ENCODE measurements at places on chromosomes 6 and 20. TPM values are rescaled to one million over a fixed set of nuclear protein-coding genes. Genes with fewer than 3 reads are reported as not detected.

Gene TCP11
- 0.09 TPM for polyA plus RNA-seq

Gene MOCS1
- polyA plus RNA-seq: 14.6 TPM

Gene FAM217A
- 0.69 TPM for polyA plus RNA-seq

- DNase-seq: no peak
Observed at GRCh38 chr6:132122871-132123270, 171.7 kb upstream of the CCN2 start.

- DNase-seq: peak; percentile 83
Observed at GRCh38 chr6:125301435-125302391, at the start of gene HDDC2. Gene HDDC2 (minus strand): TSS chr6:125301967. CDS start chr6:125301932, 35 bp downstream.

Gene FNDC11
- 0.34 TPM for polyA plus RNA-seq

Gene SLC17A2
- polyA plus RNA-seq: 0.01 TPM

GRCh38 chr6:111618407-111618806, 12.7 kb upstream of the TRAF3IP2 start:
- no peak for DNase-seq

Gene CRYBG1
- 26.5 TPM for polyA plus RNA-seq

Gene HCK
- polyA plus RNA-seq: 10.8 TPM

Gene LKAAEAR1
- 0.19 TPM for polyA plus RNA-seq

Gene GGT7
- 7.9 TPM for polyA plus RNA-seq

Gene C6orf15
- not detected for polyA plus RNA-seq

Gene RIMS4
- polyA plus RNA-seq: 4.1 TPM

DNA sequence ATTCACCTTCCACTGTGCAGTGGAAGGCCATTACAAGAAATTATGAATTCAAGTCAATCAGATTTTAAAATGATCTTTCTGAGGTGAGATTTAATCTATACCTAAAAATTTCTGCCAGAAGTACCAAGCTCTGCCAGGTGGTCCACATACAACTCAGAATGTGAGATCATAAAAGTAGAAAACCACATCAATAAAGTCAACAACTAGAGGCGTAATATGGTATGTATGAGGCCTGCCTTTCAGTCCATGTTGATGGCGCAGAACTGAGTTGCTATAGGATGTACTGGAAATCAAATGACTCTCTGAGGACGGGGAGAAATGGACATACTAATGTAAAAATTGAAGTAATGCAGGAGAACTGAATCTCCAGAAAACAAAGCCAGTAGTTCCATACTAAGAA, 163.8 kb upstream of the FBXL4 start:
- no peak for DNase-seq

DNA sequence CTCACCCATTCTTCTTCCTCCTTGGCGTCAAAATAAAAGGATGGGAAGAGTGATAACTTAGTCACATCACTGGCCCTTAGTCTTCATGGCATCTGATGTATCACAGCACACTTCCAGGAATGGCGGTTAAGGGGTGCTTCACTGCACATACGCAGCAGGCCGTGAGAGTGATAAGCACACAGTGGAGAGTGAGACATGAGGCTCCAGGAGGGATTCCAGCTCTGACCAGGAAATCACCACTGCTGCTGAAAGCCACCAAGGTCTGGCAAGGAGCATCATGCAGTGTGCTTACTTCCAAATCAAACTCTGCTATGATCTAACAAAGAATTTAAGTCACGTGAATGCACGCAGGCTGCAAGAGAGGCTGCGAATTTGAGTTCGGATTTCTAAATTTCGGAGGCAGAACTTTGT, 62.4 kb downstream of the ARID1B start:
- DNase-seq: no peak

GRCh38 chr20:49979030-49979832, 3.5 kb upstream of the SNAI1 start:
- DNase-seq: peak; percentile 67

Gene CDH4
- polyA plus RNA-seq: 1.7 TPM

- no peak for DNase-seq
Observed at GRCh38 chr6:113208726-113209125, 648.4 kb upstream of the MARCKS start.

- DNase-seq: no peak
Observed at GRCh38 chr6:5211492-5211891, 49.3 kb downstream of the LYRM4 start.

DNA sequence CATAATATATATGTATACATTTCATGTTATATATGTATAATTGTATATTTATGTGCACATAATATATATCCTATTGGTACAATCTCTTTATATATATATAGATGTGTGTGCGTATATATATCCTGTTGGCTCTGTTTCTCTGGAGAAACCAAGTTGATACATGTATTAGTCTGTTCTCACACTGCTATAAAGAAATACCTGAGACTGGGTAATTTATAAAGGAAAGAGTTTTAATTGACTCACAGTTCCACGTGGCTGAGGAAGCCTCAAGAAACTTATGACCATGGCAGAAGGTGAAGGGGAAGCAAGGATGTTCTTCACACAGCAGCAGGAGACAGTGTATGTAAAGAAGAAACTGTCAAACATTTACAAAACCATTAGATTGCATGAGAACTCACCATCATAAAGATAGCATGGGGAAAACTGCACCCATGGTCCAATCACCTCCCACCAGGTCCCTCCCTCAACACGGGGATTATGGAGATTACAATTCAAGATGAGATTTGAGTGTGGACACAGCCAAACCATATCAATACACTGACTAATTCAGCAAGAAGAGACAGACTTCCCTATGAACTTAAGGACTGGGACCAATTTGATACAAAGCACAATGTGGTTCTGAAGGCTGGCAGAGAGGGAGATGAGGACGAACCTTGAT, 14.0 kb downstream of the CST3 start:
- DNase-seq: peak; percentile 75

GRCh38 chr6:3200682-3201081, 26.8 kb downstream of the TUBB2B start:
- DNase-seq: no peak

DNA sequence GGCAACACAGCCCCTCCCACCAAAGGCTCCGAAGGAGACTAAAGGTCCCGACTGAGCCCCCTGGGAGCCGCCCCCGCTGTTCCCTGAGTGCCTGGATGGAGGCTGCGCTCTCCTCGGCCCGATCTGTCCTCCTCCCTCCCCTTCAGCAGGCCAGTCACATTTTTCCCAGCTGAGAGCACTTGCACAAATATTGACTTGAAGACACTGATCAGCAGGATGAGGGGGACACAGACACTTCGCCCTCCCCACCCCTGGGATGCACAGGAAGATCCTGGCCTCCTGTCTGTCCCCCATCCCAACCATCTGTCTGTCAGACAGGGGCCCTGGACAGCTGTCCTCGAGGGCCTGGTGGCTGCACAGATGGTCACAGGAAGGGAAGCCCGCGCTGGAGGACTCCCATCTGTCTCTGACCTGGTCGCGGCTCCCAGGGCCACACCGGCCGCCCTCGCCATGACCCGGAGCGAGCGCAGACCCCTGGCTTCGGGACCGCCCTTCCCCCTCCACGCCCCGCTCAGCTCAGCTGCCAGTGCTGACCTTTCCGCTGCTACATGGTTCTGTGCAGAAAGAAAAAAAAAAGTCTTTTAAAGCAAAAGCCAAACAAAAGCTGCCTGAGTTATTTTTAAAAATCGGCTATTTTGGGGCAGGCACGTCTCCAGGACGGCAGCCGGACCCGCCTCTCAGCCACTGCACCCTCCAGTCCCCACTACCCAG, 11.1 kb downstream of the LAMA5 start:
- DNase-seq: no peak

DNA sequence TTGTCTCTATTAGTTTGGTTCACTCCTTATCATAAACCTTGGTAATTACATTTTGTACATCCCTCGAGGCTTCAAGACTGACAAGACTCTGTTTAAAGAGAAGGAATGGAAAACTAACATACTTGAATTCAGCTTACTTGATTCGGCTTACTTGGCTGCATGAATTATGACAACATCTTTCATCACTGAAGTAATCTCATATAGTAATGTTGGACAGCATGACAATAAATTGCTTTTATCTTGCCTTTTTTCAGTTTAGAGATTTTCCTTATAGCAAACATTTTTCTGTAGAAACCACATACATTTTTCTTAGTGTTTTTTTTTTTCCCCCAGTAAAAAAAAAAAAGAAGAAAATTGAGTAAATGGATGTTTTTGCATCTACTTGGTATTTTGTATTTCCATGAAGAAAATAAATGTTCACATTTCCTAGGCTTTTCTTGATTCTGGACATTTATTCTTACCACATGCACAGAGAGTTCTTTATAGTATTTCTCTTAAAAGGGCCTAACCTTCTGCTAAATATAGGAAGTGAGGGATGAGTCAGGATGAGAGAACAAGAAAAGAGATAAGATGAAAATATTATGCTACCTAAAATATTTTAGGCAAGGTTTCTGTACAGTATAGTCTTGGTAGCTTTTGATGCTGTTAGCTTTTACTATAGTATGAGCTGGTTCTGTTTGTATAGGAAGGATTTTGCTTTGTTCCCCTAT, 101.0 kb upstream of the HDGFL1 start:
- no peak for DNase-seq

- no peak for DNase-seq
Observed at GRCh38 chr6:110538416-110539160, 62.2 kb upstream of the SLC22A16 start.

DNA sequence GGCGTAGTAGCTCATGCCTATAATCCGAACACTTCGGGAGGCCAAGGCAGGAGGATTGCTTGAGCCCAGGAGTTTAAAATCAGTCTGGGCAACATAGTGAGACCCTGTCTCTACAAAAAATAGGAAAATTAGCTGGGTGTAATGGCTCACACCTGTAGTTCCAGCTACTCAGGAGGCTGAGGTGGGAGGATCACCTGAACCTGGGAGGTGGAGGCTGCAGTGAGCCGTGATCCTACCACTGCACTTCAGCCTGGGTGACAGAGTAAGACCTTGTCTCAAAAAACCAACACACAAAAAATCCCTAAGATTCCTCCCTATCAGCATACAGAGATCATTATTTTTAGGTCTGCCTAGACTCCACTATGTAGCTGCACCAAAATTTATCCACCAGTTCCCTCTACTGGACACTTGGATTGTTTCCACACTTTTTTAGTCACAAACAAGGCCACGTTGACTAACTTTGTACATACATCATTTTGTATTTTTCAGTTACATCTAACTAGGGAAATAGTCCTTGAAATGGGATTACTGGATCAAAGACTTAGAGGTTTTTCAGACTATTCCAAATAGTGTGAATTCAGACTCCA, 3.6 kb upstream of the PHF1 start:
- no peak for DNase-seq

Gene SLPI
- polyA plus RNA-seq: 20.1 TPM

- peak; percentile 56 for DNase-seq
Observed at GRCh38 chr6:112289038-112289566, 34.7 kb upstream of the LAMA4 start.

Gene UFL1
- 43.9 TPM for polyA plus RNA-seq

- no peak for DNase-seq
Observed at GRCh38 chr6:38213251-38213658, 393.7 kb downstream of the ZFAND3 start.

Gene COL9A1
- 5.2 TPM for polyA plus RNA-seq

- DNase-seq: no peak
Observed at GRCh38 chr6:119184008-119184648, 105.7 kb upstream of the FAM184A start.

DNA sequence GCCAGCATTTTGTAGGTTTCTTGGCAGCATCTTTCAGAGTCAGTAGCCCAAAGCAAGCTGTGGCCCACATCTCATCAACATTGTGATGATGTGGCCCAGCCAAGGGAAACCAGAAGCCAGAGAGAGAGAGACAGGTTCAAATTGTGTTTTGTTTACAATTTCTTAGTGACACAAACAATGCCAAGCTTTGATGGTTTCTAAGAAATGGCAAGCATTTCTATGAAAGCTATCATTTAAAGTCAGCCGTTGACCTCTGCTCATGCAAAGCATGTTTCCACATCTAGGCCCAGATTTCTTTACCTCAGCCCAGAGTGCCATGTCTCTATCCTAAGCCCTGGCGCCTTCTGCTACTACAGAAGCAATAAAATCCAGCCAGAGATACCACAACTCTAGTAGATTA, 32.9 kb downstream of the GCM1 start:
- peak; percentile 57 for DNase-seq

Gene HLA-DRB1
- polyA plus RNA-seq: 159 TPM

DNA sequence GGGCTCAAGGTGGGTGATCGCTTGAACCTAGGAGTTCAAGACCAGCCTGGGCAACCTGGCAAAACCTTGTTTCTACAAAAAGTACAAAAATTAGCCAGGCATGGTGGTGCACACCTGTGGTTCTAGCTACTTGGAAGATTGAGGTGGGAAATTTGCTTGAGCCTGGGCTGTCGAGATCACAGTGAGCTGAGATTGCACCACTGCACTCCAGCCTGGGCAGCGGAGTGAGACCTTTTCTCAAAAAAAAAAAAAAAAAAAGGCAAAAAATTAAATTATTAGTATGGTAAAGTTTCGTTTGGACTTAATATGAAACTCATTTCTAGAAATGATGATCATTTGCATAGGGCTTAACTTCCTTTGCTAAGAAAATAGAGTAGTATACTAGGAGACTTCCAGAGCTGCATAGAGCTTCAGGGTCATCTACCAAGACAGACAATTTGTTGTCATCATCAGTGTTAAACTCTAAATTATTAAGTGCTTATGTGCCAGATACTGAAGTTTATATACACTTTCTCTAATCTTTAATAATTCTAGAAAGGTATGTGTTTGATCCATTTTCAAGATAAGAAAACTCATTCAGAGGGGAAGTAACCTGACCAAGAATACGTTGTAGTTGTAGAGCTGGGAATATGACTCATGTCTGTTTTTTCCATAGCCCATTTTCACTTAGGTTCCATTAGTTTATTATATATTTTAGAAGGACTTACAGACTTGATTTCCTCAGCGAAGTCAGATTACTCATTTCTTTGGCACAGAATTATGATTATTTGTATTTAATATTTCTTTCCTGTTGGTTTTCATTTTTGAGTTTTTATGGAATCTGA, 84.5 kb downstream of the SLC16A10 start:
- no peak for DNase-seq

Gene FOXF2
- polyA plus RNA-seq: 25.0 TPM

- DNase-seq: no peak
Observed at GRCh38 chr20:4840801-4841200, 119.1 kb downstream of the PRND start.

Gene EPHA7
- 6.5 TPM for polyA plus RNA-seq

DNA sequence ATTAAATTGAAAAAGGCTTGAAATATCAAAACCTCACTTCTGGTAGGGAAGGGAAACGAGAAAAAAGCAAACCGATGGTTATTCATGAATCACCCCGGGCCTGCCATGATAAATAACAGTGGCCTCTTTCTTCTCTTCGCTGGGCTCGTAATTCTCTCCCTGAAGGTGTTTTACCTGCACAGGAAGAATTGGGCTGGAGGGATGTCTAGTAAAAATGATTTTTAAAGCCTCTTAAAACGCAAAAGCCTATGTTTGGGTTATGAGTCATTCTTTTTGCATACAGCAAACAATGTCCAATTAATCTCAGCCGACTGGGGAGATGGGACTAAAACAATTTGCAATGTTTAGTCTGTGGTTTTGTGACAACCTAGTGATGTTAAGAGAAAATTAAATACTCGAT, 16.8 kb downstream of the LINC00237 start:
- no peak for DNase-seq

DNA sequence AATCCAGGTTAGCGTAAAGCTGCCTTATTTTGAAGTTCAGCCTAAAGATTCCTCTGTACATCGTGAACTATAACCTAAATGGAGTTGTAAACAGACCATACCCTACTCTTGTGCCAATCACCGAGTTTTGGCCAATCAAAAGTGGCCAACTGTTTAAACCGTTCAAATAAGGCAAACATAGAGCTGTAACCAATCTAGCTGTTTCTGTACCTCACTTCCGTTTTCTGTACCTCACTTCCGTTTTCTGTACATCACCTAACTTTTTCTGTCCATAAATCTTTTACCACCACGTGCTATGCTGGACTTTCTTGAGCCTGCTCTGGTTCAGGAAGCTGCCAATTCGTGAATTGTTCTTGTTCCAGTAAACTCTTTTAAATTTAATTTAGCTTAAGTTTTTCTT, 39.7 kb downstream of the LBP start:
- DNase-seq: no peak

Gene STMND1
- 0.61 TPM for polyA plus RNA-seq

Data from large intestine (tissue), 12 donors.